ENCODE measurements at places on chromosomes 5 and 9.
A peak's percentile ranks its signal among the peaks of the same experiment; 100 is the strongest.

DNA sequence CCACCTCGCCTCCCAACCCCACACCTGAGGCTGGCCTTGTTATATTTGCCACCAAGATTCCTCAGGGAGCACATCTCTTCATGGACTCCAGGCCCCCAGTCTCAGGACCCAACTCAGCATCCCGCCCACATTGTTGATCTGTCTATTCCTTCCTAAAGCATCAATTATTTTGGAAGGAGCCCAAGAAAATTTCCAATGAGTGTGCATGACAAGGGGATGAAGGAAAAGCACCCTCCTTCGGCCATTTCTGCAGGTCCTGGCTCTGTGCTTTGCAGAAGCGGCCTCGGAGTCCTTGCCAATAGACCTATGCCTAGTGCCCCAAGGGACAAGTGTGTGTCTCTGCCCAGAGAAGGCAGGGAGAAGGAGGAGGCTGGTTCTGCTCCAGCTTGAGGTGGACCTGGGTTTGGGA is 273.2 kb downstream of the GADD45G start:
- DNase-seq, result no peak

DNA sequence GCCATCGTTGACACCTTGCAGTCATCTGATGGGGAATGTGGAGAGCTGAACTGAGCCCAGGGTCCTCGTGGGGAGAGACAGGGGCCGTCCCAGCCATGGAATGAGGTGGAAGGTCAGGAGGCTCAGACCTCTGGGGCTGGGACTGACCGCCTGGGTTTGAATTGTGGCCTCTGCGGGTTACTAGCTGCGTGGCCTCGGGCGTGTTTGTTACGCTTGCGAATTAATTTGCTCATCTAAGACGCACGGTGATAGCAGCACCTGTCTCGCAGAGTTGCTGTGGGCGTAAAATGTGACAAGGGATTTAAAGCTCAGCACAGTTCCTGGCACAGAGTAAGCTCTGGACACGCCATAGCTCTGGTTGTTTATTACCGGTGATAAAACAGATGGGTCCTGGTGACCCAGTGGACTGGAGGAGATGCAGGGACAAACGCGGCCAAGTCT is 19.4 kb upstream of the DAB2IP start:
- DNase-seq, result no peak

GRCh38 chr5:107342371-107342770 is 328.4 kb downstream of the EFNA5 start:
- DNase-seq, result no peak

DNA sequence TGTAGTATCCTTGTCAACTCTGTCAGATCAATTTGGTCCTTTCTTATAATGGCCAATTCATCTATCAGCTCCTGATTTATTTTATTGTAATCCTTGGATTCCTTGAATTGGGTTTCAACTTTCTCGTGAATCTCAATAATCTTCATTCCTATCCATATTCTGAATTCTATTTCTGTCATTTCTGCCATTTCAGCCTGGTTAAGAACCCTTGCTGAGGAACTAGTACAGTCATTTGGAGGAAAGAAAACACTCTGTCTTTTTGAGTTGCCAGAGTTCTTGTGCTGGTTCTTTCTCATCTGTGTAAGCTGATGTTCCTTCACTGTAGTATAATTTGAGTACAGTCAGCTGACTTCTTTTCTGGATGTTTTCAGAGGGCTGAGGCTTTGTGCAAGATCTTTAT is 84.5 kb downstream of the CETN3 start:
- no peak for DNase-seq

GRCh38 chr5:66273121-66273520 is 129.0 kb downstream of the SREK1 start:
- DNase-seq, result no peak

GRCh38 chr9:135707252-135708138 is 5.5 kb downstream of the KCNT1 start:
- peak; percentile 14 for DNase-seq

GRCh38 chr5:40480392-40480791 is 199.3 kb upstream of the PTGER4 start:
- no peak for DNase-seq

DNA sequence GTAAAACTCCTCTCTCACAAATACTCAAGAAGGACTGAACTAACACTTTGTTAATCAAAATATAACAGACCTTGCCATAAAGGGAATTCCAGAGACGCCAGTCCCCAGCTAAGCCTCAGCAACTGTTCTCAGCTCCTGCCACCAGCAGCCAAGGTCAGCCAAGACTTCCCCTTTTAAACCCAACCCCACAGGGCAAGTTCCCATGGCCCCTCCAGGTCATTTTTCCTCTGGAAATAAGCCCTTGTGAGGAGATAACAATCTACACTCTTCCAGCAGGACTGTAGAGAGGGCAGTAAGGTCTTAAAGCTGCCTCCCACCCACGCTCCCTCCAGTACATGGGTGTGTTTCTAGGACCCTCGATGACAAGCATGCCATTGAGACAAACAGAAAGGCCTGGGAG is 78.3 kb downstream of the DPYSL3 start:
- DNase-seq, result no peak

DNA sequence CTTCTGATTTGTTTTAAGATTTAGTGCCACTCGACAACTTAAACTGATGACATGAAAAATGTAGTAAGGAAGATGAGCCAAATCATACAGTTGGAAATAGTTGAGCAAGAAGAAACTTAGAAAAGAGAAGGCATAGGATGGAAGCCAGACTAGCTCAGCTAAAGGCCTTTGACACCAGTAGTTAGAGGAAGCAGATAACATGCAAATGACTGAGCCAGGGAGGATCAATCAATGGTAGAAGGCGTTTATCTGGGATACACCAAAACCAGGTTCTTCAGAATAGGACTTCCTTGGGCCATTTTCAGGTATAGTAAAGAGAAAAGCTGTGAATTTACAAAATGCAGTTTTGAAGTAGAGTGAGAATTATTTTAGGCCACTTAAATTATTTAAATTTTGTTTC is 3.2 kb downstream of the TDRD7 start:
- no peak for DNase-seq

- no peak for DNase-seq
Observed at GRCh38 chr5:32839106-32839505, 128.0 kb downstream of the NPR3 start.

- no peak for DNase-seq
Observed at GRCh38 chr9:77747163-77747562, 99.0 kb upstream of the GNA14 start.

DNA sequence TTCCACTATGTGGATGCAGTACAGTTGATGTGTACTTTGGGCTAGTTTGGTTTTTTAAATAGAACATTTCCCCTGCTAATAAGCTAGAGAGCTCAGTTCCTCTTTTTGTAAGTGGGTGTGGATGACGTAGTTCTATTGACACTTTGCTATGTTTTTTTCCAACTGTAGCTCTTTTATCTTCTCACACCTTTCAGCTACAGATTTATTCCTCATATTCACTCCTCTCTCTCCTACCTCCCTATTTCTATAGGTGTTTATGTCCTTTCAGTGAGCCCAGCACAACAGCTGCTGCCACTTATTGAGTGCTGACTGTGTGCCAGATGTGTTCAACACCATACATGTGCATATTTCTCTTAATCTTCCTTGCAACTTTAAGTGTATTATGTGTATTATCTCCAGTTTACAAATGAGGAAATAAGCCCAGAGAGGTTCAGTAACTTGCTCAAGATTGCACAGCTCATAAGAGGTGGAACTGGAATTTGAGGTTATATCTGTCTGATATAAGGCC is 215.7 kb downstream of the SEMA6A start:
- DNase-seq, result no peak

DNA sequence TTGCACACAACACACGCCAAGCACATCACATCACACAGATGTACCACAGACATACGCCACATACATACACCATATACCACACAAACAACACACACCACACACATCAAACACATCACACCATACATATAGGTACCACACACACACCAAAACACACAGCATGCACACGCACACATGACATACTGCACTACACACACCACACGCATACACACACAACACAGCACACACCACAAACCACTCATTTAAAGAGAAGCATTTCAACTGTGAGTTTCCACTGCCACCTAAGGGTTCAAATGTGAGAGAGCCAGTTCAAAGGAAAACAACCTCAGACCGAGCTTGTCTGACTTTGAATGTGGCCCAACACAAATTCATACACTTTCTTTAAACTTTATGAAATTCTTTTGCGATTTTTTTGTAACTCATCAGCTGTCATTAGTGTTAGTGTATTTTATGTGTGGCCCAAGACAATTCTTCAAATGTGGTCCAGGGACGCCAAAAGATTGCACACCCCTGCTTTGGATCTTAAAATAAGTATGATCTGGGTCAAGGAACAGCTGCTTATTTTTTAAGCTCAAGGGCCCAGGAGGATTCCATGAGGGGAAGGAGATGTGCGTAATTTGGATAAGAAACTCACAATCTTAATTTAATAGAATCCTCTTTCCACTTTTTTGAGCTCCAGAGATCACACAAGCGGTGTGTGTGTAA is 494.6 kb downstream of the GADD45G start:
- peak; percentile 28 for DNase-seq

DNA sequence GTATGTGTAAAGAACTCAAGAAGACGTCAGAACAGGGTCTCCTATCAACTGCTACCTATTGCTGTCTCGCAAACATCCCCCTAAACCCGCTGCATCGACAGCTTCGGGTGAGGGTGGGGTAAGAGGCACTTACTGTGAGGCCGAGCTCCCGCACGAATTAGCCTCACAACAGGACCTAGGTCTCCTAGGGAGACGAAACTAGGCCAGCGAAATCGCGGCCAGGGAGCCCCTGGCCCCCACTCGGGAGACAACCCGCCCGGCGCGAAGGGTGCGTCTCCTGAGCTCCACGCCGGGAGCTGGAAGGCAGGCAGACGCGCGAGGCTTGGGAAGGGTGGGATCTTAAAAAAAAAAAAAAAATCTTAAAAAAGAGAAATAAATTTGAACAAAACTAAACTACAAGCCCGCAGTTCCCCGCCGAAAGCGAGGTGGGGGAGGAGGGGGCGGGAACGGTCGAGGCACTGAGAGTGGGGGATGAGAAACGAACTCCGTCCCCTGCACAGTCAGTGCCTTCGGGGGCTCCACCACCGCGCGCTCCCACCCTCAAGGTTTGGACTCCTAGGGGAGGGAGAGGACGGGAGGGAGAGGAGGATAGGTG is 33.0 kb upstream of the NFIB start:
- no peak for DNase-seq

- no peak for DNase-seq
Observed at GRCh38 chr9:131854896-131855613, 115.2 kb upstream of the RAPGEF1 start.

GRCh38 chr5:142806841-142807267 is 36.7 kb downstream of the ARHGAP26 start:
- DNase-seq, result no peak

- DNase-seq, result no peak
Observed at GRCh38 chr5:11903614-11904264, 507 bp downstream of the CTNND2 start.

GRCh38 chr5:102211165-102211564 is 84.9 kb downstream of the SLCO4C1 start:
- no peak for DNase-seq

DNA sequence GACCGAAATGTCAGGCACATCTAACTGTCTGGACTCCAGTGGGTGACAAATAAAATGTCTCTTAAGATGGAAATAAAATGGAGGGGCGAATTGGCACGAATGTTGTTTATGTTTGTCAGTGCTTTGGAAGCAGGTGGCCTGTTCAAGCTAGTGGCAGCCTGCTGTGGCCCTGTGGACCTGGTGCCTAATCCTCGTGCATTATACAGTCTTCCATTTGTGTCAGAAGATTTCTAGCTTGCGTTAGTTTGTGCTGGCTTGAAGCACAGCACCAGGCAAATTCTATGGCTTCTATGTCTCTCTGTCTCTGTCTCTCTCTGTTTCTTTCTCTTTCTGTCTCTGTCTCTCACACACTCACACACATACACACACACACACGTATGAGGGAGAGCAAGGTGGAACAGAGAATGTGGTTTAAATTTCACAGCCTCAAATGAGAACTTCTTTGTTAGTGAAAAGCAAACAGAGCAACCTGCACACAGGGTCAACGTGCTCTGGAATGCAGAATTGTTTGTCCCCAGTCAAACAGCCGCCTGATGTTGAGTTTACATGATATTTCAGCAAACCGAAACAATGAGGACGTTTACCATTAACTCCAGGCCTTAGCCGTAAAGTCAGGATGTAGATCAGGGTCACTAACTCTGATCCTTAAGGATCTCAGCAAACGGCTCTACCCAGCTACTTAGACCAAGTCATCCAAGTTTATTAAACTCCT is 39.0 kb upstream of the CD180 start:
- DNase-seq, result no peak

- no peak for DNase-seq
Observed at GRCh38 chr5:104431981-104432380, 869.4 kb upstream of the NUDT12 start.

DNA sequence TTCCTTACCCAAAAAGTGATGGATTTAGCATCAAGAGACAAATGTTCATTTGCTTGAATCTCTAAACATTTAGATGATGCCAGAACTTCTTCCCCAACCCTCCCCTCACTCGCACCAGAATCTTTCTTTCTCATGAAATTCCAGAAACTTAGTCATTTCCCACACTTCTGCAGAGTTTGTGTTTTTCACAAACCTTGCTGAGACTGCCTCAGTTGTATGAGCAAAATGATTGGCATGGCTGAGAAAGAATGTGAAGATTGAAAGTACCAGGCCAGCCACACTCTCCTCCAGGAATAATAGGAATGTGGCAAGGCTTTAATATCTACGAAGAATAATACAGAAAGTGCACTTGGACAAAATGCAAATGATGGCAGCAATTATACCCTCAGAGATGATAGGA is 428.3 kb upstream of the CDH6 start:
- DNase-seq, result no peak

- DNase-seq, result no peak
Observed at GRCh38 chr5:91200692-91201091, 182.4 kb downstream of the ARRDC3 start.

- DNase-seq, result no peak
Observed at GRCh38 chr5:116355819-116356601, 218.6 kb downstream of the SEMA6A start.

DNA sequence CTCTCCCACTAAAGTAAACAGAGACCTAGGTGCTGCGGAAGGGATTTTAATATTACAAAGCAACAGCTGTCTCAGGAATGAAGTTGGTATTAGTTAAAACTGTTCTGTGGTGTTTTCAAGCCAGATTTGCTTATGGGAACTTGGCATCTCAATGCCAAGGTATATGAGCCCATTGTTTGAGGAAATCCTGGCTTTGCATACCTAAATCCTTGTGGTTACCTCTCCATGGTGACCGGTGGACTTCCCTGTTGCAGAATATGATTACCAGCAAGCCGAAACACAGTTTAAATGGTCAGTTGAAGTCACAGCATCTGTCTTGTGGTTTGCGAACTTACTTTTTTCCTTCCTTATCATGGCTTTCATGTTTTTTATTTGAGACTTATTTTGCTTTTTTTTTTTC is 62.3 kb upstream of the TXNDC8 start:
- DNase-seq, result no peak

Measured in SK-MEL-5 (cell line).